ENCODE measurements at places on chromosomes 2 and 18. TPM values are rescaled to one million over a fixed set of nuclear protein-coding genes. Genes with fewer than 3 reads are reported as not detected.

DNA sequence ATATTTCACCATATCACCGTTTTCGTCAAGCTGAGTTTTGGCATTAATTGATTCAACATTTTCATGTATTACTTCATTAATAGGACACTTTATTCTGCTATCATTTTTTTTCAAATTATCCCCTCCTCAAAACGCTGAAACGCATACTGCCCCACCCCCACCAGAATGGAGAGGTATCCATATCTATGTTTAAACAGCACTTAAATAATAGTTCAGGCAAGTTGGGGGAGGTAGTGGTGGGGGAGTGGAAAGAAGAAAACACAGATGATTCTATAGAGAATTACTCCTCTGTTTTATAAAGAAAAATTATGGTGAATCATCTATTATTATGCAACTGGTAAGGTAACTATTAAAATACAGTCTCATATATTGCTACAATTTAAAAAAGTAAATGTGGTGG is 314.4 kb upstream of the ZEB2 start:
- no peak overlapping the region for H3K4me3 ChIP-seq
- H3K27ac ChIP-seq = no peak overlapping the region
- H3K36me3 ChIP-seq = no peaks in the 10 kb centered on the region
- peaks cover 11% of the 10 kb centered on the region for H3K4me1 ChIP-seq

GRCh38 chr2:107932488-107932887 is 53.8 kb upstream of the SLC5A7 start:
- no peak overlapping the region for H3K4me3 ChIP-seq
- H3K4me1 ChIP-seq = no peaks in the 10 kb centered on the region
- H3K27ac ChIP-seq = no peak overlapping the region
- no peaks in the 10 kb centered on the region for H3K36me3 ChIP-seq
- no peaks in the 10 kb centered on the region for H3K27me3 ChIP-seq
- no peak for DNase-seq

- H3K4me3 ChIP-seq = peak overlapping the region; percentile 96
- peak; percentile 62 for DNase-seq
- H3K36me3 ChIP-seq = peaks cover 6% of the 10 kb centered on the region
- peaks cover 23% of the 10 kb centered on the region for H3K4me1 ChIP-seq
These were observed 1.7 kb downstream of the TMSB10 start for GRCh38 chr2:84906900-84907714.

Gene ITGB1BP1
- 99.4 TPM for total RNA-seq

DNA sequence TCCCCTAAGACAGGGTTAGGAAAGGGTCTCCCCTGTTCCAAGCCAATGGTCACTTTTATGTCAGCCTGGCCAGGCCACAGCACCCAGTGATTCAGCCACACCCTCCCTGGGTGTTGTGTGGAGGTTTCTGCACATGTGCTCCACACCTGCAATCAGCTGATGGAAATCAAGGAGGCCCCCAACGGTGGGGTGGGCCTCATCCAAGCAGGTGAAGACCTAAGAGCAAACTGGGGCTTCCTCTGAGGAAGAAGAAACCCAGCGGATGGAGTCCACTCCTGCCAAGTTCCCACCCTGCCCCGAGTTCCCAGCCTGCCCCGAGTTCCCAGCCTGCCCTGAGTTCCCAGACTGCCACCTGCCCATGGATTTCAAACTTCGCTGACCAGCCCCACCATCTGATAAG is 55.4 kb downstream of the KIF1A start:
- H3K4me3 ChIP-seq = no peak overlapping the region
- H3K4me1 ChIP-seq = no peaks in the 10 kb centered on the region

- no peak overlapping the region for H3K4me3 ChIP-seq
- peaks cover 9% of the 10 kb centered on the region for H3K27me3 ChIP-seq
- no peak overlapping the region for H3K27ac ChIP-seq
- no peak for DNase-seq
- H3K4me1 ChIP-seq = peaks cover 19% of the 10 kb centered on the region
These were observed 1.2 kb upstream of the GPR39 start for GRCh38 chr2:132415256-132415914.

- DNase-seq = peak; percentile 43
- H3K4me3 ChIP-seq = no peak overlapping the region
- no peaks in the 10 kb centered on the region for H3K27me3 ChIP-seq
- no peaks in the 10 kb centered on the region for H3K36me3 ChIP-seq
- H3K27ac ChIP-seq = no peak overlapping the region
These were observed 73.0 kb upstream of the KCTD1 start for GRCh38 chr18:26621161-26622026.

GRCh38 chr2:57370882-57371585 is 675.6 kb upstream of the VRK2 start:
- no peaks in the 10 kb centered on the region for H3K36me3 ChIP-seq
- H3K27ac ChIP-seq = no peak overlapping the region
- H3K27me3 ChIP-seq = no peaks in the 10 kb centered on the region
- no peaks in the 10 kb centered on the region for H3K4me1 ChIP-seq

DNA sequence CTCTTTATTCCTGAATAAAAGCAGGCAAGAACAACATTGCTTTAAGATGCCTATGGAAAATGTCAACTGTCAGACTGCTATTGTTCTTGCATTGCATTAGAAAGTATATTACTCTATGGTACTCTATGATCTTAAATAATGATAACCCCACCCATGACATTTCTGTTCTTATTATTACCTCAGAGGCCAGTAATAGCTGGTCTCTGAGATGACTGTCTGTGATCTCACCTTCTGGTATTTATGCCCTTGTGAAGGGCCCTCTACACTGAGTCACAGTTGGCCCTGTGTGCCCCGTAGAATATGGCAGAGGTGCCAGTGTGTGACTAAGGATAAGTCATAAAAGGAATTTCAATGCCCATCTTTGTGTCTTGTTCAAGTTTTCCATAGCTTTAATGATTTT is 61.0 kb downstream of the SPP2 start:
- H3K4me3 ChIP-seq = no peak overlapping the region
- no peaks in the 10 kb centered on the region for H3K4me1 ChIP-seq
- H3K27ac ChIP-seq = no peak overlapping the region
- no peaks in the 10 kb centered on the region for H3K36me3 ChIP-seq
- no peaks in the 10 kb centered on the region for H3K27me3 ChIP-seq

Gene NT5DC4
- total RNA-seq = 6.8 TPM

DNA sequence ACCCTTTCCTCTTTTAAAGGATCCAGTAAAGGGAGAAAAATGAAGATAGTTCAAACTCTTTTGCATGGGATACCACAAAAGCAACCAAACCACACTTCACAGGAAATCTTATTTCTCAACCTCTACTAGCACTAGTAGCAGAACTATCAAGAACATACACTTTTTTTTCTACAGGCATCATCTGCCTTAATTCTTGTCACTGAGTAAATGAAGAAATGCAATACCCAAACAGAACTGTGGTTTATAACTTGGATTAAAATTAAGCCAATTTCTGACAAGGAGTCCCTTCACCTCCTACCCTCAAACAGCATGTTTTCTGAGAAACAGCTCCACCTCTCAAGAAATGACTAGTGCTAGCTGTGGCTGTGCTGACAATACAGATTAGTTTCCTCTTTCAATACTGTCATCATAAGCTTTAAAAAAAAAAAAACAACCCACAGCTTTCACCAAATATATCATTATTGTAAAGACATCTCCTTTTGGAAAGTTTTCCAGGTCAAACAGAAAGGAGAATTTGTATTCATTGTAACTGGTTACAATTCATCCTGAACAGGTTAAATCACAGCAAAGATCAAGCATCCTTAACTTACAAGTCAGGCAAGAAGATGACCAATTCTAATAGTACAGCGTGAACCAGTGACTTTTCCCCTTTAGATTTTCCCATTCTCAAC is 44.4 kb downstream of the PTPN2 start:
- no peak for DNase-seq
- H3K4me3 ChIP-seq = no peak overlapping the region
- H3K4me1 ChIP-seq = peaks cover 4% of the 10 kb centered on the region
- H3K36me3 ChIP-seq = peaks cover 27% of the 10 kb centered on the region

- no peaks in the 10 kb centered on the region for H3K27me3 ChIP-seq
- no peak overlapping the region for H3K27ac ChIP-seq
- no peaks in the 10 kb centered on the region for H3K4me1 ChIP-seq
- no peak for DNase-seq
These were observed 1386.4 kb upstream of the ZEB2 start for GRCh38 chr2:145906354-145906753.

Gene LRRC30
- total RNA-seq = not detected

DNA sequence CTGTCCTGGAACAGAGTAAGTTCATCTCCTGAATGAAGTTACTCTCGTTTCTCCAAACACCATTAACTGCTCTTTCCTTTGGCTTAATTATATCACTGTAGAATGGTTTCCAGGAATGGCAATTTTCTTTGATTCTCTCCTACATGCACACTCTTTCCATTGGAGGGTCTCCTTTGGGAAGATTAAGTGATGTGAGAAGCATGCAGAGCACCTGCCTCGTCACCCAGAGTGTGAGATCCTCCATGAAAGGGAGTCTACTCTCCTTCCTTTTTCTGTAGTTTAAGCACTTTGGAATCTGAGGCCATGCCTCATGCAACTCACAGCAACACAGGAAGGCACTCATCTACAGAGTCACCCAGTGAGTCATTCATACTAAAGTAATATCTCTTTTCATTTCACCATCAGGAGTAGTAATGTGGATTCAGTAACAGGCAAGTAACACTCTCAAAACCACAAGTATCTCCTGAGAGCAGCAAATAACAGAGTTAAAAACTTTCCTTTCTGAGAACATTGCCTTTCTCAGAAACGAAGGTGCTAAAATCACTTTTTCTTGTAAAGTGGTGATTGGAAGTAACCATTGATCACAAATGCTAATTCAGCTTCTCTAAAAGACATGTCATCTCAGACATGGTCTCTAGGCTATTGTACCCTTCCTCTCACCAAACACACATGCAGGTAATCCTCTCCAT is 52.8 kb upstream of the IL1RL1 start:
- DNase-seq = no peak
- no peaks in the 10 kb centered on the region for H3K36me3 ChIP-seq
- H3K4me3 ChIP-seq = no peak overlapping the region
- no peak overlapping the region for H3K27ac ChIP-seq
- H3K4me1 ChIP-seq = no peaks in the 10 kb centered on the region

Gene C2orf80
- not detected for total RNA-seq

Gene CHRNG
- not detected for total RNA-seq

DNA sequence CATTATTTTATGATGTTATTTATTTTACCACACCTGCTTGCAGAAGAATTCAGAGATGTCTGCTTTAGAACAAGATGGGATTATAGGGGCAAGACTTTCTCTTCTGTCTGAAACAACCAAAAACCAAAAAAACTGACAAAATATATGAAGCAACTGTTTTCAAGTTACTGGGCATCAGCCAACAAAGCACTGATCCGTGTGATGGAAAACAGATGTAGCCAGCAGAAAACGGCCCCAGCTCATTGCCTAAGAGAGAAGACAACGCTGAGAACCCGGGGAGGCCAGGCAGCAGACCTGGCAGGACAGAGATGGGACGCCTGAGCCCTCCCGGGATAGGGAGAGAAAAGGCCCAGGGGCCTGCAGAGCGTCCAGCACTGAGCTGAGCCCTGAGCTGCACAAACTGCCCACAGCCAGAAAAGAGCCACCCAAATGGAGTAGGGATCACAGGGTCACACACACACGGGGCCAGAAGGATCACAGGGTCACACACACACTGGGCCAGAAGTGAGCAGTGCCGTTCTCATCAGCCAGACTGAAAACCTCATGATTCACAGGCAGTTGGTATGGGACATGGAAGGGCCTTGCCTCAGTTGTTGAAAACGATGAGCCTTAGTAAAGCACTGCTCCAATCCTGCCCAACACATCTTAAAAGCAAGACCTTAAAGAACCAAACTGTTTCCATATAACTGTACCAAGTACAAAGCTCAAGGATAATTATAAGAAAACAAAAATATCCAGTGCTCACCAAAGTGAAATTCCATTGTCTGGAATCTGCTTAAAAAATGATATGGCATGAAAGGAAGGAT is 12.1 kb downstream of the PXDN start:
- no peaks in the 10 kb centered on the region for H3K36me3 ChIP-seq
- no peaks in the 10 kb centered on the region for H3K4me1 ChIP-seq
- peaks cover 31% of the 10 kb centered on the region for H3K27me3 ChIP-seq
- no peak overlapping the region for H3K27ac ChIP-seq
- DNase-seq = no peak
- H3K4me3 ChIP-seq = no peak overlapping the region

DNA sequence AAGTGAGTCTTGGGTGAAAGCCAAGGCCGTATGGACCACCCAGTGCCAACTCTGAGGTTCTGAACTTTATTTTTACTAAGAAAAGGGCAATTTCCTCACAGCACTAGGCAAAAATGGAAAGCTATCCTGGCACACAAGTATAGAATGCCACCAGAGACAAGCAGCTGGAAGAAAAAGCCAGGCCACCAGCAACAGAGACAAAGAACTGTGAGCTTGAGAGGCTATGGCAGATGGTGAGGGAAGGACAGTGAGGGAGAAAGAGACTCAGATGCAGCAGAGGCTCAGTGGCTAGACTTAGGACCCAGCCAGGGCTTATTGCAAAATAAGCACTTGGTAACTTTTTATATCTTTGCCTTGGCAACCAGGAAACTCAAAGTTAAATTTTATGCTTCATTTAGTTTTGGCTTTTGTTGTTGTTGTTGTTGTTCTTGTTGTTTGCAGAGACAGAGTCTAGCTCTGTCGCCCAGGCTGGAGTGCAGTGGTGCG is 78.0 kb upstream of the BZW1 start:
- H3K36me3 ChIP-seq = no peaks in the 10 kb centered on the region
- no peak for DNase-seq
- H3K4me3 ChIP-seq = no peak overlapping the region
- no peak overlapping the region for H3K27ac ChIP-seq

Gene C2orf72
- total RNA-seq = 0.22 TPM

- no peaks in the 10 kb centered on the region for H3K36me3 ChIP-seq
- no peaks in the 10 kb centered on the region for H3K27me3 ChIP-seq
- no peak overlapping the region for H3K27ac ChIP-seq
- no peak overlapping the region for H3K4me3 ChIP-seq
- no peaks in the 10 kb centered on the region for H3K4me1 ChIP-seq
These were observed 227.2 kb upstream of the SETBP1 start for GRCh38 chr18:44453505-44453904.

- no peak overlapping the region for H3K27ac ChIP-seq
- DNase-seq = no peak
- no peaks in the 10 kb centered on the region for H3K36me3 ChIP-seq
- H3K4me1 ChIP-seq = no peaks in the 10 kb centered on the region
- no peaks in the 10 kb centered on the region for H3K27me3 ChIP-seq
- H3K4me3 ChIP-seq = no peak overlapping the region
These were observed 787.9 kb upstream of the RAB6C start for GRCh38 chr2:129191530-129191929.

Measured in K562 (cell line).